ENCODE measurements at places on chromosomes 7 and 10. TPM values are rescaled to one million over a fixed set of nuclear protein-coding genes. Genes with fewer than 3 reads are reported as not detected.

Gene HOXA1
- total RNA-seq: 0.28 TPM

Gene AGFG2
- 11.7 TPM for total RNA-seq

Gene HYAL4
- 0.21 TPM for total RNA-seq

Gene POLR3A
- total RNA-seq: 14.0 TPM

Gene AGAP3
- total RNA-seq: 99.0 TPM

Gene SFRP5
- not detected for total RNA-seq

Gene TAS2R60
- not detected for total RNA-seq

Gene RELN
- not detected for total RNA-seq

Gene POLL
- 20.2 TPM for total RNA-seq

Gene GFRA1
- 0.07 TPM for total RNA-seq

Gene PNLIPRP2
- total RNA-seq: not detected

Gene CHAT
- not detected for total RNA-seq

Gene CTNNA3
- total RNA-seq: not detected

Gene PTPRE
- 11.1 TPM for total RNA-seq

Gene ABCC2
- total RNA-seq: 0.28 TPM

Gene GDF2
- total RNA-seq: not detected

Gene FXYD4
- not detected for total RNA-seq

Gene OGA
- total RNA-seq: 55.8 TPM

Gene UTF1
- total RNA-seq: not detected

Gene DNAH11
- 0.23 TPM for total RNA-seq

Gene DEPP1
- total RNA-seq: 2.6 TPM

Gene TIMM23
- total RNA-seq: 102 TPM

Gene FRAT1
- 1.3 TPM for total RNA-seq

Gene ANXA8
- 221 TPM for total RNA-seq

Gene MLXIPL
- total RNA-seq: 0.09 TPM
